ENCODE measurements at places on chromosomes 1 and 21. TPM values are rescaled to one million over a fixed set of nuclear protein-coding genes. Genes with fewer than 3 reads are reported as not detected.

DNA sequence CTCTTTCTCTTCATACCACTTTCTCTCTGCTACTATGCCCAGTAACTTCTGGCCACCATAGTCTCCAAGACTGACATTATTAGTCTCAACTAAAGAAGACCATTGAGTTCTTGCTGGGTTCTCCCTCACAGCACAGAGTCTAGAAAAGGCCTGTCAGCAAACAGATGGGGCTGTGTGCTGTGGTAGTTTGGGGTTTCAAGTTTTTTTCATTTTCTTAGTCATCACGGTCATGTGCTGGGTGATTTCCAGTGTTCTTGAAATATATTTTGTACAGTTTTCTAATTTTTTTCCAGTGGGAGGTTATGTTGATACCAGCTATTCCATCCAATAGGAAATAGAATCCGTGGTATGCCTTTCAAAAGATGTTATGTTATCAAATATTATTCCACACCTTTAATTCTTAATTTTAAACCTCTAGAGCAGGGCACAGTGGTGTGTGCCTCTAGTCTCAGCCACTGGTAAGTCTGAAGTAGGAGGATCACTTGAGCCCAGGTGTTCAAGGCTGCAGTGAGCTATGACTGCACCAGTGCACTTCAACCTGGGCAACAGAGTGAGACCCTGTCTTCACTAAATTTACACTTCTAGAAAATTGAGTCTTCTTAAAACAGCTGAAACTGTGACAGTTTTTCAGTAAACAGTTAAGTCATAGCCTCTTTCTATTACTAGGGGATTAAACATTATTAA lies 8.3 kb downstream of the CFHR2 start:
- DNase-seq = no peak

- DNase-seq = no peak
These were observed 60.4 kb upstream of the C1orf53 start for GRCh38 chr1:197841883-197842553.

- DNase-seq = no peak
These were observed 65.2 kb downstream of the NOS1AP start for GRCh38 chr1:162134646-162135045.

GRCh38 chr1:204598319-204598969 lies 82.2 kb downstream of the MDM4 start:
- DNase-seq = no peak

- DNase-seq = no peak
These were observed 70.1 kb upstream of the EDEM3 start for GRCh38 chr1:184824691-184825323.

DNA sequence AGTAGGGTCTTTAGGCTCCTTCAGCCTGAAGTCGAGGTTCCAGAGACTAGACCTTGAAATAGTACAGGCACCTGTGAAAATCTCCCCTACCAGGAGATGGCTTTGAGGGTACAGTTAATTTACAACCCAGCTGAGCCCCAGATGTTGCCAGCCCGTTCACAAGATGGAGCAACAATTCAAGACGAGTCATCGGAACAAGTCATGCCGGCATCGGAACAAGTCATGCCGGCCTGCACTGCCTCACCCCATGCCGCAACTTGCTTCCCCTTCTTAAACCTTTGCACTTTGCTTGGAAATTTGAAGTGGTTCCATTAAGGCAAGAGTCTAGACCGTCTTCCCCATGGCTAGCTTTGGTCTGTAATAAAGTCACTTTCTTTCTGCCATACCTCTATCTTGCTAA lies 16.0 kb downstream of the HHAT start:
- DNase-seq = no peak

GRCh38 chr1:110556471-110556807 lies 37.5 kb upstream of the KCNA10 start:
- no peak for DNase-seq

DNA sequence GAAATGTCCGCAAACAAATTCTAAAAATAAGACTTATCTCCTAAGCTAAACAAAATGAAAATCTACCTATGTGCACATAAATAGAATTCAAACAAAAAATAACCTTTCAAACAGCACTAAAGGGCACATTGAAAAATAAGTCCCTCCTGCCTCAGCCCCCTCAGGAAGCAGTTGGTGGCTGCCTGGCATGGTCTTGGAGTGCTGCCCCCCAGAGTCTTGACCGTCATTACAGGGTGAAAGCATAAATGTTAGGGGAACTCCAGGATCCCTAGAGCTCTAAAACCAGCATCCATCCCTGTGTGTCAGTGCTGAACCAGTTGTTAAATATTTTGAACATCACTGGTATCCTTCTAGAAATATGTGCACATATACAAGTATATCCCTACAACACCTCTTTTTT lies 6.5 kb upstream of the NPL start:
- no peak for DNase-seq

GRCh38 chr1:78184460-78185072 lies 138.8 kb downstream of the GIPC2 start:
- no peak for DNase-seq

- DNase-seq = peak; percentile 23
These were observed 902 bp downstream of the AP4B1 start for GRCh38 chr1:113903501-113904292.

- DNase-seq = no peak
These were observed 1.1 kb upstream of the DMBX1 start for GRCh38 chr1:46488343-46489168.

DNA sequence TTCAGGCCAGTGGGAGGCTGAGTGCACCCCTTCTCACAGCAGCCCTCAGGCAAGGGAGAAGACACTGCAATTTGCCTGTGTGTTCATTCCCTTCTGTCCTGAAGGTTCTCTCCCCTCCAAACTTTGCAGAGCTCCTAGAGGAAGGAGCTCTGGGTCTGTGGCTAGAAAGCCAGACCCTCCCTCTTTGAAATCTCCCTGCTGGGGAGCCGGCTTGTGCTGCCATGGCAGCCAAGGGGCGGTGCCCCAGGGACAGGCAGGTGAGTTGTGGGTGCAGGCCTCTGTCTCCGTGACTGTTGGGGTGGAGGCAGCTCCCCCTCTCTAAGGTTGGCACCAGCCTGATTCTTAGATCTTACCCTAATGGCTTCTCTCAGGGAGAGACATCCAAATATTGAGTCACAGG lies 53.0 kb downstream of the OLFML2B start:
- DNase-seq = no peak

GRCh38 chr1:832136-832535 lies 91.6 kb upstream of the SAMD11 start:
- DNase-seq = no peak

DNA sequence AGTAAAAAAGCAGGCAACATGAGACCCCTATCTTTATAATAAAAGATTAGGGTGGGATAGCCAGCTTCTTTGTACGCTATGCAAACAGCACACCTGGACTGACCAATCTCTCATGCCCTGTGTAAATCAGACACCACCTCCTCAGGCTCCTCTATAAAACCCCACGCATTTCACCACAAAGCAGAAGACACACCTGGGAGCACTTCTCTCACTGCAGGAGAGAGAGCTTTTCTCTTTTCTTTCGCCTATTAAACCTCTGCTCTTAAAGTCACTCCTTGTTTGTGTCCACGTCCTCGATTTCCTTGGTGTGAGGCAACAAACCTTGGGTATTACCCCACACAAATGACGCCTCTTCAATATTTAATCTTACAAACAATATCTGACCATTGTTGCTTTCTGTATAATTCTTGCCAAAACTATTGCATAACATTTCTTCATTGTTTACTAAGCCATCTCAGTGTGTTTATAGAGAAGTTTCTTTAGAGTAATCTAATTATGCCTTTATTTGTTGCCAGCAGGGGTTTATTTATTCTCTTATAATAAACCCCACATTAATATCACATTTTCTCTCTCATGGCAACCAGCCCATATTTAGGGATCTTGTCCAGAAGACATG lies 31.6 kb upstream of the NUF2 start:
- no peak for DNase-seq

GRCh38 chr1:121517586-121518230 lies 332.9 kb downstream of the SRGAP2C start:
- no peak for DNase-seq

DNA sequence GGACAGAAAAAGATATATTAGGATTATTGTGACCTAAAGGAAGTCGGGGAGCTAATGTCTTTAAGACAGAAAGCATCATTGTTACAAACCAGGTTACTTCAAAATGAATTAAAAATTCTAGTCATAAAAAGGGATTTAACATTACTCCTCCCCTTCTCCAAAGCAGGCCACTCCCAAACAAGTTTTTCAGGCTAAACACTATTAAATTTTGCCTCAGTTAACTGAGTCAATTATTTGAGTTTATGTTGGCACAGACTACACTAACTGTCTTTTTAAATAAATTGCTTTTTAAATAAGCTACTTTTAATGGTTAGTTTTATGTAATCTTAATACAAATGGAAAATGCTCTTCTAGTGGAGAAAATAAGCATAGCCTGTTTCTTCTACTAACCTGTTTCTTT lies 395.0 kb upstream of the DUSP10 start:
- DNase-seq = no peak

DNA sequence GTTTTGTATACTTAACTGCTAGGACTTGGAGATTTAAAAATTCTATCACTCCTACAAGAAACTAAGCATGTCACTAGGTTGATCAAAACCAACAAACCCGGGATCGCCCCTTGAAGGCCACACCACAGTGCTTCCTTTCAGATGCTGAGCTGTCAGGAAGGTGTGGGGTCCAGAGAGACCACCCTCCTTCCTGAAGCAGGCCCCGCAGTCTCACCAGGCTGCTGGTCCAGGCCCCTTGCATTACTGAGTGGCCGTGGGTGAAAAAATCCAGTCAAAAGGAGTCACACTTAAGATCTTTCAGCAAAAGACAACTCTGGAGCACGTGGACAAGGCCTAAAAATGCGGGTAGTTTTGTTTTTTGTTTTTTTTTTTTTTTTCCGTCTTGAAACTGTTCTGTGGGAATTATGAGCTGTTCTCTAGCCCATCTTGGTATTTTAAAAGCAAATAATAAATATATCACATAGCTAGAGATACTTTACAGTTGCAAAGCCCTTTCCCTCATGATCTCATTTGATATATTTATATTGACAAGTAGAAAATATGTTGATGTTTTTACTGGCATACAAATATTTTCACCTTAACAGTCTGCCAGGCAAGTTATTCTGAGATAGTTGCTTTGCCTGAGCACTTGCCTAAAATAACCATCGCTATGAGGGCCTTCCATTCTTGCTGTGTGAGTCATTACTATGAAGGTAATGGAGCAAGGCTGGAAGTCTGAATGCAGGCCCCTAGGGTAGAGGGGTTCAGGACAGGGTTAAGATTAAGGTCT lies 73.1 kb upstream of the EDEM3 start:
- DNase-seq = no peak

DNA sequence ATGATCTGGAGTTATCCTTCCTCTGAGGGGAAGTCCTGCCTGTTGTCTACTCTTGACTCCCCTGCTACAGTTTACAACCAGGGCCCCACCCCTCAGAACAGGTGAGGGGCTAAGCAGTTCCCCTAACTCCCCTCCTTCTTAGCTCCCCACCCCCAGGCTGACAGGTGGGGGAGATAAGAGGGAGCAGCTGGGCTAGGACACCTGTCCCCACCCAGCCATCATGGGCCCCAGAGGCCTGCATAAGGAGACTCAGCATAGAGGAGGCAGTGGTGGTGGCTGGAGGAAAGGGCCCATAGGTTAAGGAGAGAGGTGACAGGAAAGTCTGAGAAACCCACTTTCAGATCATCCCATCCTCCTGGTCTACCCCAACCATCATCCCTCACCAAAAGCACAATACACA lies 6.8 kb downstream of the MEF2D start:
- no peak for DNase-seq

GRCh38 chr1:222462601-222463000 lies 85.3 kb downstream of the HHIPL2 start:
- no peak for DNase-seq

DNA sequence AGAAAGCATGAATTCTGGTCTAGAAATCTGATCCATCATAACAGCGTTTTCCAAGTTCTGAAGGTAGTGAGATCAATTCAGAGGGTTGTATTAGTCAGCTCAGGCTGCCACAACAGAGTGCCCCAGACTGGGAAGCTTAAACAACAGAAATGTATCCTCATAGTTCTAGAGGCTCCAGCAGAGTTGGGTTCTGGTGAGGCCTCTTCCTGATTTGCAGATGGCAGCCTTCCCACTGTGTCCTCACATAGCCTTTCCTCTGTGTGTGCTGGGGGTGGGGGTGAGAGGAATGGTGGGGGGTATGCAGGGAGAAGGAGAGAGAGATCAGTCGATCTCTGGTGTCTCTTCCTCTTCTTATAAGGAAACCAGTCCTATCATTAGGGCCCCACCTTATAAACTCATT lies 15.1 kb downstream of the ZBTB8B start:
- DNase-seq = no peak

DNA sequence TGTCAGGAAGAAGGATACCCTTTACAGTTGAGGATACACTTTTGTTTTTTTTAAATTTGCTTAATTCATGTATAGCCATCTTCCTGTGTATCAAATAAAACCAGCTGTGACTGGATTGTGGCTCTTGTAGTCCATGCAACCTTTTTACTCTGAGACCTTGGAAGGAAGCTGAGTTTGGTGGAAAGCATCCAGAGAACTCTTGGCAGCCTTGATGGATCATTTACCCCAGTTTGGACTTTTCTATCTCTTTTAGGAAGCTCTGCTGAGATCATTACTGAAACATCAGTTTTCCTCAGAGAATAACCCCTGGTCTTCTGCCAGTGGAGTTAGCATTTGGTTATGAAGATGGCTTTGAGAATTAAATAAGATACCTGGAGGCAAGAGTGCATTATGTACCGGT lies 21.2 kb upstream of the APOBEC4 start:
- DNase-seq = no peak

DNA sequence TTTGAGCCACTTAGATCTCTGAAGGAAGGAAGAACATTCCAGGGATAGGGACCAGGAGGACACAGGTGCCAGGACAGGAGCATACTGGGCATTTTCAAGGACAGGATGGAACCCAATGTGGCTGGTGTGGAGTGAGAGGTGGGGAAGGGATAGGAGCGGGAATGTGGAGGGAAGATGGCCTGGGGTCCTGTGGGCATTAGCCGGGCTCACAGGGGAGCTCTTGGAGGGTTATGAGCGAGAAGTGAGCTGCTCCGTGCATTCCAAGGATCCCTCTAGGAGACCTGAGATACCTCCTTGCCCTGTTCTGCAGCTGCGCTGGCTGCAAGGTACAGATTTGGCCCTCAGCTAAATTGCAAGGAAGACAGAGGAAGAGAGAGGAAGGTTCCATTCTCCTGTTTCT lies 87.5 kb downstream of the IER5 start:
- no peak for DNase-seq

SAMSN1 gene
- total RNA-seq = 1.8 TPM

HJV gene
- total RNA-seq = not detected

RGS1 gene
- total RNA-seq = 10.4 TPM

LEFTY2 gene
- 8.0 TPM for total RNA-seq

GFI1 gene
- 14.5 TPM for total RNA-seq

WDR64 gene
- total RNA-seq = not detected

NEXN gene
- total RNA-seq = 13.2 TPM

F13B gene
- not detected for total RNA-seq

CCDC24 gene
- total RNA-seq = 6.7 TPM

PTCH2 gene
- 0.99 TPM for total RNA-seq

G0S2 gene
- total RNA-seq = 221 TPM

UBXN10 gene
- under 0.01 TPM for total RNA-seq

Measured in body of pancreas (tissue), 4 donors.